ENCODE measurements at places on chromosomes 4 and X.

DNA sequence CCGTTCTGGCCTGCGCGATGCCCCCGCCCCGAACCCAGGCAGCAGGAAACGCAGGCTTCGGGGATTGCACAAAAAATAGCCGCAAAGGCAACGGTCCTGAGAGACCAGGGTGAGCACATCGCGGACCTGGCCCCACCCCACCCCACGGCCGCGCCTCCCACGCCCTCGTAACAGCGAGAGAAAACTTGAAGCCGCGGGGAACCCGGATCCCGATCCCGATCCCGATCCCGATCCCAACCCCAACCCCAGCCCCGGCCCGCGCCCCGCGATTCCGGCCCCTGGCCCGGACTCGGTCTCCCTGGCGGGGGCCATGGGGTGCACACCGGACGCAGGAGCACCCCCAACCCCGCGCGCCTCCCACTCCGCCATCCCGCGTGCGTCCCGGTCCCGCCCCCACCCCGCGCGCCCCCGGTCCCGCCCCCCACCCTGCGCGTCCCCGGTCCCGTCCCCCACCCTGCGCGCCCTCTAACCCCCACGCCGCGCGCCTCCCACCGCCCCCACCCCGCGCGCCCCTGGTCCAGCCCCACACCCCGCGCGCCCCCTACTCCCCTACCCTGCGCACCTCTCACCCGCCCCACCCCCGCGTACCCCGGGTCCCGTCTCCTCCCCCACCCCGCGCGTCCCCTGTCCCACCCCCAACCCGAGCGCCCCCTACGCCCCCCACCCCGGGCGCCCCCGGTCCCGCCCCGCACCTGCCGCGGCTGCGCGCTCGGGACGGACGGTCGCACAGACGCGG lies 29.0 kb downstream of the NOP14 start:
- DNase-seq = no peak

- DNase-seq = no peak
Observed at GRCh38 chr4:100889898-100890297, 372.1 kb upstream of the EMCN start.

DNA sequence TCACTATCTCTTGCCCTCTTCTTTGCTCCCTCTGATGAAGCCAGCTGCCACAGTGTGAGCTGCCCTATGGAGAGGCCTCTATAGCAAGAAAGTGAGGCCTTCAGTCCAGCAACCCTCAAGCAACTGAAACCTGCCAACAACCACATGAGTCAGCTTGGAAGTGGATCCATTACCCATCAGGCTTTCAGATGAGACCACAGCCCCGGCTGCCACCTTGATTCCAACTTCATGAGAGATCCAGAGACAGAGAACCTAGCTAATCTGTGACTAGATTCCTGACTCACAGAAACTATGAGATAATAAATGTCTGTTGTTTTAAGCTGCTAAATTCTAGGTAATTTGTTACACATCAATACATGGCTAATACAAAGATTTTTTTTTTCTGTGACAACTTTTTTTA lies 20.4 kb upstream of the WAS start:
- DNase-seq = no peak

DNA sequence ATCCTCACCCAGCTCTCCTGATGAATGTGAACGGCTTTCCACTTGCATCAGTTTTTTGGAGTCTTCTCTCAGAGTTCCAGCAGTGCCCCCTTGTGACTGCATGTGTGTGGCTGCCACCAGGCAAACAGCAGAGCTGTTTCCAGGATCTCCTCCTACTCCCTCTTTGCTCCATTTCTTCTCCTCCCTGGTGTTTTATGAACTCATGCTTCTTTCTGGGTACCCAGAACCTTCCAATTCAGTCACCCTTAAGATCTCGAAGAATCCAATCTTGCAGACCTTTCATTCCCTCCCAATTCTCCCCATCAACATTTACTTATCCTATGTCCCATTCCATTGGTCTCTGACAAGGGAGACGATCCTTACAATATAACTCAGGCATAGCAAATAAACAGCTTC lies 6.8 kb upstream of the TCEANC start:
- DNase-seq = peak; percentile 3

DNA sequence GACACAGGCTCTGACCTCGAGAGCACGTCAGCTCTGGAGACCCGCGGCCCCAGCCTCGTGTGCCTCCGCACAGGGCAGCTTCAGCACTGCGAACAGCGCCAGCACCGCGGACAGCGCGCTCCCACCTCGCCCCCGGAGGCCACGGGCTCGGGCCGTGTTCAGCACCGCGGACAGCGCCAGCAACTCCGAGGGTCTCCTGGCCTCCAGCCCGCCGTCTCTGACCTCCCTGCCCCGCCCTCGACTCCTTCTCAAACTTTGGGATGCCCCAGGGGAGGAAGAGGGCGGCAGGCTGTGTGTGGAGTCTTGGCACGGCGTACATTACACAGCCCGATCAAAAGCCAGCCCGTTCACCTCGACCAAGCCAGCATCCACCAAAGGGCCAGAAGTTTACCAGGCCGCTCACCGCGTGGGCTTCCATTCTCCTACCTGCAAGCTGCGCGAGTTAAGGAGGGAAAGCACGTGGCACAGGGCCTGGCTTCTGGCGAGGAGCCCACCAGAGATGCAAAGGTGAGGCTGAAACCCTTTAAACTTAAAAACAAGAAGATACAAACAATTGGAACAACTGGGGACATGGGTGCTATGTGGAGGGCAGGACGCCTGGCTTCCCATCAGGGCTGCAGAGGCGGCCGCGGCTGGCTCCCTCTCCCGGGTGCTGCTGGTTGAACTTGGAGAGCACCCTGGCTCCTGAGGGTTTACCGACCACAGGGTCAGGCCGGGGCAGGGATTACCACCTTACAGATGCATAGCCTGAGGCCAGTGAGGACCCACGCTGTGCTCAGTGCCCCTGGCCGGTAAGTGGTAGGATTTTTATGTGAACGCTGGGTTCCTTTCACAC lies 4.5 kb upstream of the NKX1-1 start:
- DNase-seq = no peak

DNA sequence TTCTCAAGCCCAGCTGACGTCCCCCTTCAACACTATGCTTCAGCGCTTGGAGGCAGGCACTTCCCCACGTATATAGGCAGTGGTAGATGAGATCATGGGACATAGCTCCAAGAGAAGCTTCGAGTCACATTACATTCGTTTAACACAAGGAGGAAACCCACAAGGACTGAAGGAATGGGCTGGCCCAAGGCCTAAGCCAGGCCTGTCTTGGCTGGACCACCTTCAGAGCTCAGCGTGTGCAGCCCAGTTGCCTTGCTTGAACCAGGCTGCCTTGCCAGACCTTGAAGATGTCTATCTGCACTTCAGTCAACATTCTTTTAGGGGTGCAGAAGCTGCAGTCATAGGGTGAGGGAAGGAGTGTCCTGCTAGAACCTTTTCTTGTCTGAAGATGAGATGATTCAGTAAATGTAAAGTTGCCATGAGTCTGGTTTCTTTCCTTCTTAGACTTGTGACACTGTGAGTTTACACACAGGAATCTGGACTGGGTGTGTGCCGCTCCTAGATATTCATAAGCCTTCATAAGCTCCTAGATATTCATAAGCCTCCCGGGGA lies 144.1 kb upstream of the RBPJ start:
- no peak for DNase-seq

- DNase-seq = no peak
Observed at GRCh38 chr4:56627985-56628384, 53.1 kb downstream of the HOPX start.

- no peak for DNase-seq
Observed at GRCh38 chr4:15244354-15244753, 183.5 kb upstream of the C1QTNF7 start.

GRCh38 chr4:70660106-70660505 lies 6.2 kb downstream of the JCHAIN start:
- no peak for DNase-seq

Measured in NCI-H510A treated with DMSO at 0.1 percent for 48 hours (cell line).